Suppressor macrophage (primary cell): ENCODE measurements at places on chromosomes 2 and 18.

DNA sequence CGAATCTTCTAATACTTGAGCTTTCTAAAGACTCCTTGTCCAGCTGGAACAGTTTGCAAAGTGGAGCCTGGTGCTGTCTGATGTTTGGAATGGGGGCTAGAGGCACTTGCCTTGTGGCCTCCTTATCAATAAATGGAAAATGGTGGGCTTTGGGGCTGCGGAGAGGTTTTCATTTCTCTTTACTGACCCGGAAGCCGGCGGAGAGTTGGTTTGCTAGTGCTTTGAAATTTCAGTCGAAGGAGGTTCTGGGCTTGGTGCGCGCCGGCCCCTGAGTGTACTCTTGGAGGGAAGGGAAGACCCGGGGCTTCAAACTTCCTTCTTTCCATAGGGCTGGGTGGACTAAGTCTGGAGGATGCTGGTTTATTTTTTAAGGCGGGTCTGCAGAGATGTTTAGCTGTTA lies 714 bp downstream of the RPIA start:
- DNase-seq = peak; percentile 49

DNA sequence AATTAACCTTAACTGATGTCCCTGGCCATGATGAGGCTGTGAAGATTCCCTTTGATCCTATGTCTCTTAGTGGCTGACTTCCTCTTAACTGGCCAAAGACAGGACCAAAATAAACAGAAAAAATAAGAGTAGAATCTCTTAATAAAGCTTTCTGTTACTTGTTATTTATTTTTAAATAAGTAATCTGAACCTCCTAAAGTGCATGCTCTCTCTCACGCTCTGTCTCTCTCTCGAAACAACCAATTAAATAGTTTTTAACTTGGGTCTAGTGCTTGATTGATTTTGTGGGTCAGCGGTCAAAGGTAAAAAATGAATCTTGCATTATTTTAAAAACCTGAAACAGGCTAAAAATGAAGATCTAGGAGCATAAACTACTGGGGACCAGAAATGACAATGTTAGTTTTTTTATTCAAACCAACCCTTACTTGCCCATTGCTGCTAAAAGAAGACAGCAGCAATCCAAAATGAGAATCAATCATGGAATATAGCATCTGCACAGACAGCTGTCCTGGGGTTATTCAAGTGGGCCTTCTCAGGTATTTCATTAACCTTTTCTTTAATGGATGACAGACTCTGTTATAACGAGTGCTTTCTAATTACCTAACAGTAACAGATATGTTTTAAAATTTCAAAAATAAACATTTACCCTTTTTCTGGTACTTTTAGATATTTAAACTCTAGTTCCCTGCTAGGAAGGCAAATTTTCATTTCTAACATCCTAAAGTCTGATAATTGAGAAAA lies 11.2 kb downstream of the GAREM1 start:
- no peak for DNase-seq

- DNase-seq = no peak
Observed at GRCh38 chr2:151325581-151326095, 31.8 kb upstream of the TNFAIP6 start.

- no peak for DNase-seq
Observed at GRCh38 chr2:187783446-187783845, 229.2 kb upstream of the TFPI start.

- no peak for DNase-seq
Observed at GRCh38 chr18:23151414-23152099, 16.3 kb downstream of the CABLES1 start.
